ENCODE measurements at places on chromosomes 11 and 22. TPM values are rescaled to one million over a fixed set of nuclear protein-coding genes. Genes with fewer than 3 reads are reported as not detected.

HOATZ gene
- not detected for total RNA-seq

GRCh38 chr11:69438286-69438920 is 43.1 kb upstream of the LINC01488 start:
- DNase-seq, result no peak

- no peak for DNase-seq
Observed at GRCh38 chr11:10918698-10919097, 60.8 kb upstream of the ZBED5 start.

UPB1 gene
- total RNA-seq, result 1.7 TPM

DNA sequence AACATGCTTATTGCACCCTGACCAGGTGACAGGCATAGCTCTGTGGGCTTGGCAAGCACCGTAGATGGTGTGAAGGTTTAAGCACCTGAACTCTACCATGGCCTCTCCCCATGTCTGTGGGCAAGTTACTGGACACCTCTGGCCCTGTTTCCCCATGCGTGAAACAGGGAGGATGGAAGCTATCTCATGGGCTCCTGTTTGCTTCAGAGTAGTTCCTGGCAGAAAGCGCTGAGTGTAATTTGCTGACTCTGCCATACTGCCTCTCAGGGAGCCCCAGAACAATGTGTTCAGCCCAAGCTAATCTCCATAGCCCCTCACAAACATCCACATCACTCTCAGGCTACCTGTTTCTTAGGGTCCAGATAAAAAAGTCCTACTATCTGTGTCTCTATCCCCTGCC is 2.4 kb downstream of the CBX6 start:
- peak; percentile 31 for DNase-seq

DNA sequence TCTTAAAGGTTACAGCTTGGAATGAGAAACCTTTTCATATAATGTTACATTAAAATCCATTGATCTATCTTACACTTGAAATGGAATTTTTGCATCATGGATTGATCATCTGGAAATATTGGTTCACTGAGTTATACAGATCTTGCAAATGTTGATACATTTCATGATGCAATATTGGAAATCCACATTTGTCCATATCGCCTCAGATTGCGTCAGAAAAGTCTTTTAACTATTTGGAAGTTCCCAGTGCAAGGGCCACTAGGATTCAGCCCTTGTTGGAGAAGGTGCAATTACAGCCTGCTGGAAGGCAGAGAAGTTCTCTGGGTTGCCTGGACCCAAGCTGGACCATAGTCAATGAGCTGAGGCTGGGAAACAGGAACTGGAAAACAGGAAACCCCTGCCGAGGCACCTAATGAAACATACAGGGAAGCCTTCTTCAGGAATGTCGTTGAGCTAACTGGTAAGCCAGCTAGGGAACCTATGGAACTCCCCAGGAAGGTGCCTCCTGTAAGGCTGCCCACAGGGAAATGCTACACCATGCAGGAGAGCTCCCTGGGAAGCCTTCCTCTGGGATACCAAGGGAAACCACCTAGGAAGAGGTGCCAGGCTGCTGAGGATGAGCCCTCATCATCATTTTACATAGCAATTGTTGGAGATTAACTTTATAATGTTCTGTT is 600.4 kb upstream of the CADM1 start:
- peak; percentile 43 for DNase-seq

DNA sequence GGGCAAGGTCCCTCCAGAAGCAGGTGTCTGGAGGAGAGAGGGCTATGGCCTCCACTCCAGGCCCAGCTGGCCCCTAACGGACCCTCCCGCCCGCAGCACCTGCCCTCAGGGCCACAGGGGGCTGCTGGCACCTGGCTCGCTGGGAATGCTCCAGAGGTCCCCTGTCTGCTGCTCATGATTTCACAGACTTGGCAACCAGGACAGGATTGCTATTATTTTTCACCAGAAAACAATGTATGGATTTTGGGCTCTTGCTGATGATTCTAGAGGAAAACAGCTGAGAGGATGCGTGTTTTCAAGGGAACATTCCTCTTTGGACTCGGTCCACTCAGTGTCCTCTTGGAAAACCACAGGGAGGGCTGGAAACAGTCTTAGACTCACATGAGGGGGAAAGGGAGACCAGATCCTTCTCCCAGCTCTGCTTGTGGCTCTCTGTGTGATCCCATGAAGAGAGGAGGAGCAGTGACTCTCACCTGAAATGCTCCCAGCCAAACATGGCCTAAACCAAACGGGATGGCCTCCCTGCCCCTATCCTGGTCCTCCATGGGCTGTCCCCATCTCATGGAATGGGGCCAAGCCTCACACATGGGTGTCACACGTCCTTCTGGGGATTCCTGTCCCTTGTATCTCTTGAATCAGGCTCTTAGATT is 15.8 kb downstream of the MYEOV start:
- DNase-seq, result no peak

DNA sequence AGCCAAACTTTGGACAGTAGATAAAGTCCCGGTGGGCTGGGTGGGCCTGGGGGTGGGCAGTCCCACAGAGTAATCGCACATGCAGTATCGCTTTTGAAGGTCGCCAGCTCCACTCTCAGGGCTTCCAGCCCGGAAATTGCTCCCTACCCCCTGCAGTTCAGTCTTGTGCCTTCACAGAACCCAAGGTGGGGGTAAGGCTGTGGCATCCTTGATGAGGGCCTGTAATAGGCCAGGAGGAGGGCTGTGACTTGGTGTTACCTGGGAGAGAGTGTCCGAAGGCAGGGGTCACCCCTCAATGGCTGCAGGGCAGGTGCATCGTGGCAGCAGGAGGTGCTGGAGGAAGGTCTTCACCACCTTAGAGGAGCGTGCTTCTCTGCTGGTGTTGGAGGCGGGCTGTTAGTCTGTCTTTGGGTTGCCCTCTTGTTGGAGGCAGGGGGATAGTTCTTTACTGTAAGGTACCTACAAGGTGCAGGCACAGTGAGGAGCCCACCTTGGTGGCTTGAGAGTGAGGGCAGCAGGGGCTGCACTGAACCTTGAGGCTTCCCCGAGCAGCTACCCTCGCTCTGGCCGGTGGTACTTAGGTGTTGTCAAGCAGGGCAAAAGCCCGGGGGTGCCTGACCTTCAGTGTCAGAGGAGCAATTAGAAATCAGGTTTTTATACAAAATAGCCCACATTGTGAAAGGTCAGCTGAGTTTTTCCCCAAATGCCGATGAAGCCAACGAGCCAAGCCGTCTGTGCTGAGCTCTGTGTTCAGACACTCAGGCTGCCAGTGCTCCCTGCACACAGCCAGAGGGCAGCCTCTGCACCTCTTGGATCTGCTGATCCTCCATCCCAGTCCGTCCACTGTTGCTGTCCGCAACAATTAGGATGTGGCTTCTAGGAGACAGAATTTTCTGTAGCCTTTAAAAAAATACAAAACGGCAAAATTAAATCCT is 21.9 kb downstream of the SAMM50 start:
- DNase-seq, result peak; percentile 20

- DNase-seq, result no peak
Observed at GRCh38 chr11:1573903-1574237, 1.8 kb upstream of the DUSP8 start.

SPON1 gene
- total RNA-seq, result 3.8 TPM

WNT11 gene
- 9.2 TPM for total RNA-seq

LAYN gene
- 2.3 TPM for total RNA-seq

HBG2 gene
- not detected for total RNA-seq

ELMOD1 gene
- total RNA-seq, result 164 TPM

ACR gene
- total RNA-seq, result 0.97 TPM

PRDM10 gene
- total RNA-seq, result 10.1 TPM

- DNase-seq, result no peak
Observed at GRCh38 chr11:117022526-117022925, 75.7 kb downstream of the SIK3 start.

FXYD6 gene
- 7.0 TPM for total RNA-seq

Measured in lower leg skin (tissue), 4 donors.